ENCODE measurements at places on chromosomes 2 and 18. TPM values are rescaled to one million over a fixed set of nuclear protein-coding genes. Genes with fewer than 3 reads are reported as not detected.
A peak's percentile ranks its signal among the peaks of the same experiment; 100 is the strongest.

DNA sequence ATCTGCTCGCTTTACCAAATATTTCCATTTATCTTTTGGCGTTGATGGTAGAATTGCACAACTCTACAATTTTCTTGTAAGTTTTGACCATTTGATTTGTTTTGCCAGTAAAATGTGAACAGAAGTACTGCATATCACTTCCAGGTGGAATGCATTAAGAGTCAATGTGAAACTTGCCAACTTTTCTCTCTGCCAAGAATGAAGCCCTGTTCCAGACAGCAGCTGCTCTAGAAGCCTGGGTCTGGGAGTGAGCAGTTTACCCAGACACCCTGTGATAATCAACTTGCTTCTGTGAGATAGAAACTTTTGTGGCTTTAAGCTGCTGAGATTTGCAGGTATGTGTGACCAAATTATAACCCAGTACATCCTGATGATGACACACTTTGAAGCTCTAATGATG is 115.9 kb upstream of the SYT4 start:
- no peak for DNase-seq

Gene MARCO
- 0.11 TPM for total RNA-seq

Gene ADCYAP1
- not detected for total RNA-seq

DNA sequence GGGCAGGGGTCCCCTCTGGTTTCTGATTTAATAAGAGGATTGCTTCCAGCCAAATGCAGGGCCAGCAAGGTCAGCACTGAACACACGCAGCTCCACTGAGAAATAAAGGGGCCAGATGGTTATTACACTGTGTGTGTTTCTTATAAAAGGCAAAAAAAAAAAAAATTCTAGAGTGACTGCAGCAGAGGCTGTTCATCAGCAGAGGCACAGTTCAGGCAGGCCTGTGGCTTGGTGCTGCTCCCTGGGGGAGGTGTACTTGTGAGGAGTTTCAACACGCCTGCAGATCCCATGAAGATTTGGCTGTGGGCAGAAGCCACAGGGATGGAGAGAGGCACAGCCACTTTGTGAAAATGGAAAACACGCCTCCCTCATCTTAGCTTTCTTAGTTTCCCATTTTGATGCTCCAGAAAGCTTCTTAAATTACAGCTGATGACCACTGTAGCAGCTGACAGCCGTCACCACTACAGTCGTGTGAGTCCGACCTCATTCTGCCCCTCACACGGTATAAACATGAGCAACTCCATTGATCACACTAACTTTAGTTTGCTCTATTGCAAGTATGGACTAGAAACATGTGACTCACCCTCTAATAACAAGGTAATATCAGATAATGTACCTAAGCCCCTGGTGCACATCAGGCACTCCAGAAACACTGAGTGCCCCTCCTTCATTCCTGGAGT is 726.5 kb upstream of the RAB6C start:
- DNase-seq, result peak; percentile 84

Gene LGALSL
- 21.1 TPM for total RNA-seq

Gene POTEI
- total RNA-seq, result not detected

- DNase-seq, result no peak
Observed at GRCh38 chr18:59760212-59760611, 63.0 kb upstream of the CCBE1 start.

- peak; percentile 82 for DNase-seq
Observed at GRCh38 chr2:163778045-163778781, 42.4 kb upstream of the FIGN start.
